ENCODE measurements at places on chromosomes 12 and 14.

GRCh38 chr12:85322715-85323114, 42.7 kb downstream of the ALX1 start:
- DNase-seq = no peak

DNA sequence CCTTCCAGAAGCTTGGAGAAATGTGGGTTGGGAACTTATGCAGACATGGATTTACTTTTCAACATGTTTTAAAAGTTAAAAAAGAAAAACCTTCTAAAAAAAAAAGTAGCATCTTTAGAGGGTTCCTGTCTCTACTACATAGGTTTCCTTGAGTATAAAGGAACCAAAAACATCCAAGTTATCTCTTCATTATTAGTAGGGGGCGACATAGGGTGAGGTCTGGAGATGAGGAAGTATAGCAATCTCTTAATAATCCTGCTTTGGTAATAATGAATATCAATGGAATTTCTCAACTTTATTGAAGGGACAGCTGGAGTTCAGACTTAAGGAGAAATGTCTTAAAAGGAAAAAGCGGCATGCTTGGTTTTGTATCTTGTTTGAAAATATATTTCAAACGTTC, 6.5 kb upstream of the PLXNC1 start:
- no peak for DNase-seq

GRCh38 chr14:105857826-105858675, 331.7 kb downstream of the TMEM121 start:
- no peak for DNase-seq

- DNase-seq = no peak
Measured at GRCh38 chr12:97645726-97646125, 183.1 kb downstream of the RMST start.

GRCh38 chr14:44785096-44785495, 176.7 kb downstream of the KLHL28 start:
- DNase-seq = no peak

Measured in Panc1 (cell line).